ENCODE measurements at places on chromosomes 5 and 9. TPM values are rescaled to one million over a fixed set of nuclear protein-coding genes. Genes with fewer than 3 reads are reported as not detected.

Gene FOXD1
- total RNA-seq, result 0.74 TPM

Gene IL7R
- total RNA-seq, result 0.90 TPM

Gene UGT3A1
- total RNA-seq, result not detected

Gene NADK2
- total RNA-seq, result 109 TPM

Gene FOXD4
- total RNA-seq, result 0.27 TPM

Gene TRAF1
- 1.8 TPM for total RNA-seq

Gene BTNL8
- not detected for total RNA-seq

Gene PPP3R2
- total RNA-seq, result not detected

Gene NUTM2F
- not detected for total RNA-seq

Gene IL3
- total RNA-seq, result not detected

Gene SHB
- 26.5 TPM for total RNA-seq

Gene TNFSF8
- total RNA-seq, result not detected

Gene ZNF189
- total RNA-seq, result 18.3 TPM

Gene NR2F1
- 20.5 TPM for total RNA-seq

Gene WDR31
- total RNA-seq, result 2.4 TPM

DNA sequence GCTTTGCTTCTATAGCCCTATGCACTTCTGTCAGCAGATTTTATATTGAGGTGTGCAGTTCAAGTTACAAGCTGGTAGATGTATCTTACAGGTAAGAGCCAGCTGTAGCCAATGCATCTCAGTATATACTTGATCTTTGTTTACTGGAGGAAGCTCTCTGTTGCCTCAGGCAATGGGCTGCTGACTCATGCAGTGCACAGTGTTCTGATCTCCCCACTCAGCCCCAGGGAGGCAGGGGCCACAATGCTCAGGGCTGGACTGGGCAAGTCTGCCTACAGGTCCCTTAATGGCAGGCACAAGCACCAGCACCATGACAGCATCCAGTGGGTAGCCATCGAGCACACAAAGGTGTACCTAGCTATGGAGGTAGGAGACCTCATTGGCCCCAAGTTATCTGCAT, 178.8 kb upstream of the CDH10 start:
- DNase-seq, result no peak

- DNase-seq, result no peak
Measured at GRCh38 chr5:84478603-84479002, 93.9 kb upstream of the EDIL3 start.

- DNase-seq, result no peak
Measured at GRCh38 chr5:2546938-2547337, 204.5 kb downstream of the IRX2 start.

DNA sequence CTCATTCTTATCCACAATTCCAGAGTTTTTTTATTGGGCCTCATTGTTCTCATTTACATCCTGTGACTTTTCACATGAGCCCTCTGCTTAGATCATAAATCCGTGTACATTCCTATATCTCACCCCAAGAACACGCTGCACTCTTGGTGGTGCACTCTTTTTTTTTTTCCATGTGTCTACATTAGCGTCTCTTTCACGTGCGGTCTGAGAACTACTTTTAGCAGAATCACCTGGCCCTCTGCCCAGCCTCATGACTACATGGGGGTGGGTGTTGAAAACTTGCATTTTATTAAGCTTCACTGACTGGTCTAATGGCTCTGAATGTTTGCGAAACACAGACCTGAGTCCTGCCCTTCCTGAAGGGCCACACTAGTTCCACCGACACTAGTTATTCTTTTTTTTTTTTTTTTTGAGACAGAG, 18.6 kb downstream of the C9orf57 start:
- DNase-seq, result peak; percentile 70

DNA sequence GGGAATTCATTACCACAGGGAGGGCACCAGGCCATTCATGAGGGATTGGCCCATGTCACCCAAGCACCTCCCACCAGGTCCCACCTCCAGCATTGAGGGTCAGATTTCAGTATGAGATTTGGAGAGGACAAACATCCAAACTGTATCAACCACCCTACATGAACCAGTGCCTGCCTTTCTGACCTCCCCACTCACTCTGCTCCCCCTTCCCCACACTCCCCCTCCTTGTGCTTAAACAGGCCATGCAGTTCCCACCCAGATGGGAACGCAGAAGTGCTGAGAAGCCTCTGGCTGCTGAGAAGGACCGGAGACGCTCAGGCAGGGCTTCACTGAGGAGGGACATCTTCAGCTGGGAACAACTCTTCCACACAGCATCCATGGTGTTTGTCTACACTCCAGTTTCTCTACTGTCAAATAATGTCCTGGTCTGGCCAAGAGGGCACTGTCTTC, 30.0 kb upstream of the ADAMTS2 start:
- DNase-seq, result no peak

DNA sequence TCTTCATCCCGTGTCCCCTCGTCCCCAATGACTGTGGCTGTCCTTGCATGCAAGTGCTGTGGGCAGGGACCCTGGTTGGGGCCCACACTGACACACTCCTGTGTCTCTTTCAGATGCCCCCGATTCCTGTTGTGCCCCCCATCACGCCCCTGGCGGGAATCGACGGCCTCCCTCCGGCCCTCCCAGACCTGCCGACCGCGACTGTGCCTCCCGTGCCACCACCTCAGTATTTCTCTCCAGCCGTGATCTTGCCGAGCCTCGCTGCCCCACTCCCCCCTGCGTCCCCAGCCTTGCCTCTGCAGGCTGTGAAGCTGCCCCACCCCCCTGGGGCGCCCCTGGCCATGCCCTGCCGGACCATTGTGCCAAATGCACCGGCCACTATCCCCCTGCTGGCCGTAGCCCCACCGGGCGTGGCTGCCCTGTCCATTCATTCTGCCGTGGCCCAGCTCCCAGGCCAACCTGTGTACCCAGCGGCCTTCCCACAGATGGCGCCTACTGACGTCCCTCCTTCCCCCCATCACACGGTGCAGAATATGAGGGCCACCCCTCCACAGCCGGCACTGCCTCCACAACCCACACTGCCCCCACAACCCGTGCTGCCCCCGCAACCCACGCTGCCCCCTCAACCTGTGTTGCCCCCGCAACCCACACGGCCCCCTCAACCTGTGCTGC, 75.0 kb downstream of the WNK2 start:
- DNase-seq, result no peak

DNA sequence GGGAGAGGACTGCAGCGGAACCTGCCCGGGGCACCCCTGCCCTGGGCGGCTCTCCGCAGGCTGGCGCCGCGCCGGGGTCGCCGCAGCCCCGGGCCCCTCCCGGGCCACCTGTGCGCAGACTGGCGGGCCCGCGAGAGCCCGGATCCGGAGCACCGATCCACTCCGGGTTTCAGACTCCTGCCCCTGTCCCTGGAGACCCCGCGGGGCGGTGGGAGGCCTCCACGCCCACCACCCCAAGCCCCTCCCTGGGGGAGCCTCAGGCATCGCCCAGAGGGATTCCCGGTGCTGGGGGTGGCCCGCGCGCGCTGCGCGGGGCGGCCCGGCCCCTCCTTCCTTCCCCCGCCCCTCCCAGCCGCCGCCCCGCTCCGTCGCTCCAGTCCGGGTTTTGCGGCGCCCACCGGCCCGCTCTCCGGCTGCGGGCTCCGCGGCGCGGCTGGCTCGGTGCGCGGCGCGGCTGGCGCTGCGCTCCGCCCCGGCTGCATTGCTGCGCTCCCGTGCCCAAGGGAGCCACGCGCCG, at the start of gene UNC5A:
Gene UNC5A, plus strand, starts transcription at position 479 of the 517 bp plus-strand sequence. CDS start 192 bp downstream, outside the sequence.
- DNase-seq, result no peak

GRCh38 chr9:137057545-137057944, 3.7 kb upstream of the ENTPD2 start:
- peak; percentile 45 for DNase-seq

GRCh38 chr5:171978519-171978918, 27.9 kb downstream of the FBXW11 start:
- no peak for DNase-seq

GRCh38 chr5:56123531-56124243, 109.4 kb downstream of the ANKRD55 start:
- DNase-seq, result peak; percentile 99

DNA sequence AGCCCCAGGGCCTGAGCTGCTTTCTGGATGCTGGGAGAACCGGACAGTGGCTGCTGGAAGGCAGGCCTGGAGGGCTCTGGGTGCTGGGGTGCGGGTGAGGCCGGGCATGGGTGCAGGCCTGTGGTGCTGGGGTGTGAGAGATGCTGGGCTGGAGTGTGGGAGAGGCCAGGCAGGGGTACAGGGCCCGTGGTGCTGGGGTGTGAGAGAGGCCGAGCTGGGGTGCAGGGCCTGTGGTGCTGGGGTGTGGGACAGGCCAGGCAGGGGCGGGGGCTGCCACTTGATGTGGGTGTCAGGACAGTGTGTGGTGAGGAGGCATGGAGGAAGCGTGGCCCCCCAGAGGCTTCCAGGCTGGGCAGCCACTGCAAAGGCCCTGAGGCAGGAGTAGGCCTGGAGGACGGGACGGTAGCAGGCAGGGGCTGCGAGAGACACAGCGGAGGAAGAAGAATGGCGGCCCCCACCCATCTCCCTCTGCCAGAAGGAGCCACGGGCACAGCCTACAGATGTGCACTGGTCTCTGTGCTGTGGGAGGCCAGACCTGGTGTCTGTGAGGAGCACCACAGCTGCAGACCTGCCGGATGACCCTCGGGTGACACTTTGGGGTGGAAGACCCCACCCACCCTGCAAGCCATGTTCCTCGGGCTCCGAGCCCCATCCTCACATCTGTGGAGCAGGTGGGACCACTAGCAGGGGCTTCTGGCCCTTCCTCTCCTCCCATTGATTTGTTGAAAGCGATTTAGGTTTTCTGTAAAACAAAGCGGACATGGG, 9.3 kb downstream of the NKD2 start:
- no peak for DNase-seq

DNA sequence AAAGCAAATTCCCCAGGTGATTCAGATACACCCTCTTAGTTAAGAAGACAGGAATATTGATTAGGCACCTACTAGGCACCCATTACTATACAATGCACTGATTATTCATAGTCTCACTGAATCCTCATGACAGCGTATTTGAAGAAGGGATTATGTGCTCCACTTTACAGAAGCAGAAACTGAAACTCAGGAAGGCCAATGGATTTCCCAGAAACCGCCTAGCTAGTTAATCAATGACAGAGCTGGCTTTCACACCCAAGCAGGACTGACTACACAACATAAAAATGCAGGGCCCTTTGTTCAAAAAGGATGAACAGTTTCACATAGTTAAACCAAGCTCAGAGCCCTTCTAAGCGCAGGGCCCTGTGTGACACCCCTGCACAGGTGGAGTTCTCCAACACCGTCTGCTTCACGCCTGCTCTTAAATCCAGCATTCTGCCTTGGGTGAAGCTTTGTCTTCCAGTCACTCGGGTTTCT, 117.3 kb downstream of the TTLL11 start:
- no peak for DNase-seq

DNA sequence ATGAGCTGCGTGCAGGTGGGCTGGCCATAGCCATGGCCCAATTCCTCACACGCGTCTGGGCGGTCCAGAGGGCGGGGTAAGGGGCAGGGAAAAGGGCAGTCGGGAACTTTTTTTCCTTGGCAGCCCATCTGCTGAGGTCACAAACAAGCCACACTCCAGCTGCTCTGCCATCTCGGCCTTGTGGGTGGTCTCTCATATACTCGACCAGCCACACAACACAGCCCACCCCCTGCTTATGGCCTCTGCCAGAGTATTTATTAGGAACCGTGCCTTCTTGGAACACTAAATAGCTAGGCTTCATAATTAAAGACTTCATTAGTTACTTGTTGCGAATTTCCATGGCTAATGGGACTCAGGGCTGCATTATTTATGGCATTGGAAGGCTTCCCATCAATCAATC, 98.5 kb upstream of the LHFPL2 start:
- DNase-seq, result no peak

- no peak for DNase-seq
Measured at GRCh38 chr5:108024986-108025385, 354.2 kb upstream of the EFNA5 start.

GRCh38 chr9:130339306-130339705, 73.7 kb downstream of the HMCN2 start:
- no peak for DNase-seq

- peak; percentile 54 for DNase-seq
Measured at GRCh38 chr5:154972476-154973080, 31.7 kb downstream of the MRPL22 start.

DNA sequence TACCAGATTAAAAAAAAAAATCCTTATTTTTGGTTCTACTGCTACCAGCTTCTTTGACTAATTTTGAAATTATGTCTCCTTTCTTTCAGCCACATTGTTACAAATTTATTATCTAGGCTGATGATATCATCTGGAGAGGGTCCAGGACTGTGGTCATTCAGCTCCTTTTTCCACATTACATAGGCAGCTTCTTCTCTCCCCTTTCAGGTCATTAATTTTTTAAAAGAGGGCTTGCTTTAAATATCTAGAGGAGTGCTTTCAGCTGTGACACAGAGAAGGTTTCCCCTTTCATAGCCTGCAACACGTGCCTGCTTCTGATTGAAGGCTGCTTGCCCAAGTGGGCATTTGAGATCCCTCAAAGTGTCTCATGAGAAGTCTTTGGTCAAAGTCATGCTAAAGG, 155.7 kb upstream of the PAPPA start:
- DNase-seq, result peak; percentile 89

- DNase-seq, result no peak
Measured at GRCh38 chr5:7169240-7169878, 226.6 kb upstream of the ADCY2 start.

- DNase-seq, result no peak
Measured at GRCh38 chr5:1010181-1010510, 1.5 kb downstream of the NKD2 start.

- no peak for DNase-seq
Measured at GRCh38 chr5:17951392-17952169, 317.3 kb downstream of the TAF11L14 start.

GRCh38 chr5:65828022-65828896, 98.1 kb upstream of the ERBIN start:
- DNase-seq, result peak; percentile 51

DNA sequence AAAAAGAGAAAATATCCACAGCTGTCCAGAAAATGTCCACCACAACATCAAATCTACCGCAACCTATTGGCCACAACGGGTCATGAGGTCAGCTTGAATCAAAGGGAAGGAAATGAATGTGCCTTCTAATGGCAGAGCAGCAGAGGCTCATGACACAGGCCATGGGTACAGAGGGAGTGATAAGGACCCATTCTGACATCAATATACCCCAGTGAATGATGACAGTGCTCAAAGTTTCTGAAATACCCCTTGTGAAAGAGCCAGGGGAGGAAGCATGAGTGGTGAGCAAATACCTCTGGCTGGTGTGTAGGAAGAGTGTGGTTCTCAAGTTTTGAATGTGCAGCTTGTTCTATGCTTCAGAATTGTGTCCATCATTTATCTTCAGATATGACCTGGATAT, 348.2 kb downstream of the IRX1 start:
- no peak for DNase-seq

GRCh38 chr5:159331093-159331973, 1.0 kb upstream of the IL12B start:
- peak; percentile 36 for DNase-seq

GRCh38 chr5:168939156-168939800, 360.1 kb upstream of the PANK3 start:
- DNase-seq, result no peak

- no peak for DNase-seq
Measured at GRCh38 chr9:134548185-134548584, 93.4 kb upstream of the COL5A1 start.

DNA sequence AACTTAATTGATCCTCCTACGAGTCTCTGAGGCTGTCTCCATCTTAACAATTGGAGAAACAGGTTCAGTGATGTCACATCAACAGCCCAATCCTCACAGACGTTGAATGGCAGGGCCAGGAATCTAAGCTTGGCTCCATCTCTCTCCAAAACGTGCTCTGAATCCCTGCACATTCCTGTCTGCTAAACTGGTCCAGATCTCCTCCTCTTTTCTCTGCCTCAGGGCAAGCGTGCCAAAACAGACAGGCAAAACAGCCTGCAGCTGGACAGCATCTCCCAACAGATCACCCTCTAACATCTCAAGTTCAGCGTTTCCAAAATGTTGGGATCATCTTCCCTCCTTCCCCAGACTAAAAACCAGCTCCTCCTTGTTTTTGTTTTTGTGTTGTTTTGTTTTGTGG, 6.6 kb downstream of the FBP1 start:
- peak; percentile 72 for DNase-seq

All from fibroblast of the aortic adventitia (primary cell).